ENCODE measurements at places on chromosomes 16 and 17.

DNA sequence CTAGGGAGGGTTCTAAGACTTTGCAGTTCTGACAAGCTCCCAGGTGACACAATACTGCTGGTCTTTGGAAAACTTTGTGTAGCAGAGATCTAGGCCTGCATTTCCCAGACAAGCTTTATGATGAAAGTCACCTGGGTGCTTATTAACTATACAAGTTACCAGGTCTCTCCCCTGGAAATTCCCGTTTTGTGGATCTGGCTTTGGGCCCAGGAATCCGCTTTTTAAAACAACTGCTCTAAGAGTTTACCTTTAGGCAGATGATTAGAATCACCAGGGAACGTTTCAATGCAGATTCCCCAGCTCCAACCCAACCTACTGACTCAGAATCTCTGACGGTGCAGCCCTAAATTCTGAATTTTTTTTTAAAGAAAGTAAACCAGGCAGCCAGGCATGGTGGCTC lies 36.3 kb downstream of the MYH3 start:
- no peak for DNase-seq

DNA sequence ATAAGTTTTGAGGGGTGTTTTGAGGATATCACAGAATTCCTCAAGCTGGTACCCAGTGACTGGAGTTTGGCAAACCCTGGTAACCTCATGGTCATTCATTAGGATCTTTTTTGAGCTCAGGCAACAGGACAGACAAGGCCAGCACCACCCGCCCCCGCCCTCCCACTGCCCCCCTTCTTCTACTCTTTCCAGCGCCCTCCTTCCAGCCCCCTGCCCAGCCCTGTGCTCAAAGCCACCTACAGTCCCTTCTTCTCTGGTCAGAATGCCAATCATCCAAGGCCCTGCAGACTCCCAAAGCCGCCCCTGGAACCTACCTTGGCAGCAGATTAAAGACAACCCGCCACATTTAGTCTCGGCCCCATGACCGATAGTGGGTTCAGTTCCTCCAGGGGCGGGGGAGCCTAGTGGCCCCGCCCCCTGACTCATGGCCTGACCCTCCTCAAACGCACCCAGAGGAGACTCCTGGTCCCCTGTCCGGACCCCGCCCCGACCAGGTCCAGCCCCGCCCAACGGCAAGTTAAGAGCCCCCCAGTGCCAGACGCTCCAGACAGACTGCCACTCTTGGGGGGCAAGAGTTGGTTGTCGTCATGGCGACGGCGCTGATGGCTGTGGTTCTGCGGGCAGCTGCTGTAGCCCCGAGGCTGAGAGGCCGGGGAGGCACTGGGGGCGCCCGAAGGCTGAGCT lies at the start of gene NAGS:
NAGS (plus strand) TSS at position 546 of the 684 bp plus-strand sequence; CDS start at position 588, 42 bp downstream.
- no peak for DNase-seq

DNA sequence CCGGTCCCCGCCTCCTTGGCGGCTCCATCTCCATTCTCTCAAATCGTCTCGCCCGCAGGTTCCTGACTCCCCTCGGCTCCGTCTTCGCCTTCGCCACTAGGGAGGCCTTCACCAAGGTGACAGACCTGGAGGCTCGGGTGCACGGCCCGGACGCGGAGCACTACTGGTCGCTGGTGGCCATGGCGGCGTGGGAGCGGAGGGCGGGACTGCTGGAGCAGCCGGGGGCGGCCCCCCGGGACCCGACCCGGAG lies 862 bp downstream of the GLTPD2 start:
- peak; percentile 45 for DNase-seq

- no peak for DNase-seq
Measured at GRCh38 chr17:36740157-36740556, 138.8 kb downstream of the MRM1 start.

- DNase-seq = peak; percentile 48
Measured at GRCh38 chr16:5490499-5490898, 392.9 kb upstream of the EEF2KMT start.

DNA sequence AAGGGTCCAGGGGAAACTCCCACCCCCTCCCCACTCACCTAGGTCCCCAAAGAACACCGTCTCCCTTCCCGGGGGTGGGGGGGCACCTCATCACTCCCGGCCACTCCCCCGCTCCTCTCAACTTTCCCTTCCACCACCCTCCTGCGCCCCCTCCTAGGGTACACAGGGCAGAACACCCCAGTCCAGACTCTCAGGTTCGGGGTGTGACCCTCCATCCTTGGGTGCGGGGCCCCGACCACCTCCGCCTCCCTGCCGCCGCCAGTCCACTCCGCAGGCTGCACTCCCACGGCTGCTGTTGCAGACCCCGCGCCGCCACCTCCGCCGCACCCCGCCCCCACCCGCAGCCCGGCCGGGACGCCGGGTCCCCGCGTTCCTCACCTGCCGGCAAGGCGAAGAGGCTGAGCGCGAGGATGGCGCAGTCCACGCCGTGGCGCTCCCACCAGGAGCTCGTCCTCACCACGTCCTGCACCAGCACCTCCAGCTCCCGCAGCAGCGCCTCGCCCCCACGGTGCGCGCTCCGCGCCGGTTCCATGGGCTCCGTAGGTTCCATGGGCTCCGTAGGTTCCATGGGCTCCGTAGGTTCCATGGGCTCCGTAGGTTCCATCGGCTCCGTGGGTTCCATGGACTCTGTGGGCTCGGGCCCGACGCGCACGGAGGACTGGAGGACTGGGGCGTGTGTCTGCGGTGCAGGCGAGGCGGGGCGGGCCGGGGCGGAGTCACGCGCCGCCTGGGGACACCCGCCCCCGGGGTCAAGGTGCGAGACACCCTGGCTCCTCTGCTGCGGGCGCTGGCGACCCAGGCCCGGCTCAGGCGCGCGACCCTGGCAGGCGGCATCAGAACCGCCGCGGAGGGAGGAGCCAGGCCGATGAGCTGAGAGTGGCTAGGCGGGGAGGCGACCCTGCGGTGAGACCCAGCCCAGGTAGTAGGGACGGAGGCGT lies at the start of gene FADS6:
FADS6 (minus strand) TSS at position 660 of the 938 bp plus-strand sequence; CDS start at position 622, 38 bp downstream.
- DNase-seq = no peak

- DNase-seq = peak; percentile 77
Measured at GRCh38 chr17:64081802-64082799, 47.8 kb downstream of the ERN1 start.

DNA sequence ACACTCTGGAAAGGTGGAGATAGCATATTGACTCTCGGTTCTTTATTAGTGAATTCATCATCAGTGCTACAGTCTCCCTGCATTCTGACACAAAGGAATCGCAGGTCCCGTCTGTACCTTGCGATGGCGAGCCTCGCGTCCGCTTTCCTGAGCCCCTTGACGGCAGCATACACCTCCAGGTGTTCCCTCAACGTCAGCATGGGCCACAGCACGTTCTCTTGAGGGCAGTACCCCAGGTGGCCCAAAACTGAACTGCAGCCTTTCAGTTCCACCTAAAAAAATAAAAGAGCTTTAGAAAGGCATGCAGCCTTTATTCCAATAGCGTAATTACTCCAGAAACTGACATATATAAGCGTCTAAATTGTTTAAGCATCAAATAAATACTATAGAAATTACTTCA lies 24.2 kb upstream of the ABCA9 start:
- DNase-seq = peak; percentile 48

DNA sequence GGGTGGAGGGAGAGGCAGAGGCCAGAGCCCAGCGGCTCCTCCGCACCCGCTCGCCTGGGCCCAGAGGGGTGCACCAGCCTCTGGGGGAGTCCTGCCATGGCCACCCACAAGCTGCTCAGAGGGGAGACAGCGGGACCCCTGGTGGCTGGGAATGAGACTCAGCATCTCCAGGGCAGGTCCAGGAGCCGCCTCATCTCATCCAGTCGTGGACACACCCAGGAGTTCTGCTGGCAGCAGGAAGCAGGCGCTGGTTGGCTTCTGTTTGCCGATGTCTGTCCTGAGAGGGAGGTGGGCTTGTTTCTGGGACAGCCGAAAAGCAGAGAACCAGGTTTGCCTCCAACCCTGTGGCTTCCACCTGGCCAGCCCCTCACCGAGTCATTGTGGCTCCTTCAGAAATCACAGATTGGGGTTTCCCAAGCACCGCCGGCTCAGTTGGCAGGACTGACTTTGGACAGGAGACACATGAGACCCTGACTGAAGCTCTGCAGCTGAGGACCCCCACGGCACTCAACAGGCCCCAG lies 49.6 kb upstream of the ENPP7 start:
- no peak for DNase-seq

DNA sequence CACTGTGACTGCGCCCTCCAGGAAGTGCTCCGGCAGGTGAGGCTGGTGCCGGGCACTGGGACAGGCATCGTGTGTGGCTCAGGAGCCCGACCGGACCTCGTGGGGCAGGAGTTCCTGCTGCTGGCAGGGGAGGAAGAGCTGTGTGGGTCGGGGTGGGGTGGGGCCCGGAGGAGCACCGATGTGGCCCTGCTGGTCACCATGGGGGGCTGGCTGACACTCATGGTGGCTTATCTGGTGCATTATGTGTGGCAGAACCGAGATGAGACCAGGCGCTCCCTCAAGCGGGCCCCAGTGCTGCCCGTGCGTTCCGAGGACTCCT lies 16.8 kb downstream of the LRRC3C start:
- no peak for DNase-seq

GRCh38 chr17:41680426-41681040 lies 8.2 kb upstream of the EIF1 start:
- DNase-seq = no peak

GRCh38 chr16:70529051-70529777 lies 5.6 kb downstream of the SF3B3 start:
- DNase-seq = peak; percentile 54

DNA sequence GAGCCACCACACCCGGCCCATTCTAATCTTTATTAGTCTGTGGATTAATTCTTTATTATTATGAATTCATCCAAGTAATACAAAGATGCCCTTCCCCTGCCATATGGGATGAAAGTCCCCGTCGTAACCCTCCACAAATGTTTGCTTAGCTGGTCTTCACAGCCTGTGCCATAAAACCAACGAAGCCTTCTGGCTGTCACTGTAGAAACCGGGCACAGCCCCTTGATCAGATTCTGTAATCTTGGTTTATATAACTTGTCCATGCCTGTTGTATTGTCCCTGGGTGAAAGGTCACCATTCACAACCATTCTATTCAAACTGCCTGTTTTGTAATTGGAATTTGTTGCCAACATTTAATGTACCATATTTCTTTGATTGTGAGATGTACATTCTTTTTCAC lies 66.5 kb downstream of the ATP2C2 start:
- peak; percentile 56 for DNase-seq

DNA sequence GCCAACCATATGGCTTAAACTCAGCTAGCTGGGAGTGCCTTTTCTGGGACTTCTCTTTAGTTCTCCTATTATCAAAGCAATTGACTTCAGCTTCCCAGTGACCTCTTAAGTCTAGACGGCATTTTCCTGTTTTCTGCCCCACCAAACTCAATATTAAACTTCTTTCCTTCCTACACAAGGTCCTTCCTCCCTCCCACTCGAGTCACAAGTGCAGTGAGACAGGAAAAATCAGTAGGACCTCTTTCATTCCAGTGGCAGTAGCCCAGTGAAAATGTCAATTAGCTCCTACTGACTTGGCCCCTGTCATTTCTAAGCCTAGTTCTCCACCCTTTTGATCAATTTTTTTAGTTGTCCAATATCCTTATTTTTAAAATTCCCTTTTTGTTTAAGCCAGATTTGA lies 9.6 kb upstream of the NACA2 start:
- no peak for DNase-seq

DNA sequence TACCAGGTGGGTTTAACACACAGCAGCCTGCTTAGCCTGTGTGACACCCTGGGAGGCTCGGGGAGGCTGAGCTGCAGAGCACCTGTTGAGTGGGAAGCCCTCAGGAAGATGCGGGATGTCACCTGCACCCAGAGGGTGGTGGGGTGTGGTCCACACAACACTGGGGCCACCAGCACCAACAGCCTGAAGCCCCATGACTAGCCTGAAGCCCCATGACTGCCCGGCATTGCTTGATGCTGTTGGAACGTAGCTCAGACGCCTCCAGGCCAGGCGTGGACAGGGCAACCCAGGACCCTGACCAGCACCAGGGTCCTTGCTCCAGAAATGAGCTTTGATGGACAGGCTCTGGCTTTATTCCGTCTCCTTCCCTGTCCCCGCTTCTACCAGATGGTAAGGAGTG lies 76.3 kb upstream of the ZNF469 start:
- DNase-seq = no peak

DNA sequence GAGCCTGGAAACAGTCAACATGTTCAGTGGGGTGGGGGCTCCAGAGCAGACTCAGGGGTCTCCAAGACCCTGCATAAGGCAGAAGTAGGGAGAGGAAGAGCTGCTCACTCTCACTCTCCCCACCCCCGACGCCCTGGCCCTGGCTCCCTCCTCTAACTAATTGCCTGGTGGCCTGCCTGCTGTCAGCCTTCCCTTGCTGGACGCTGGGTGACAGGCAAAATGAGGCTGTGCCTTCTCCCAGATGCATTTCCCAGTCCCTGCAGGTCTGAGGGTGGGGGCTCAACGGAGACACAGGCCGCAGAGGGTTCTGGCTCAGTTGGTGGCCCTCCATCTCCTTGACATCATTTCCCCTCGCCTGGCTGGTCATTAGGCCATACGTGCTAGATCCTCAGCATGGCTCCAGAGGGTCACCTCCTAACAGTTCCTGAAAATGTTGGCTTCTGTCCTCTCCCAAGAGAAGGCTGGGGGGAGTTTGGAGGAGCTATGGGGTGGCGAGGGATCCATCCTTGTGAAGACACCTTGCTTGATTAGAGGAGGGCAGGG lies 1.4 kb downstream of the FMNL1 start:
- no peak for DNase-seq

- no peak for DNase-seq
Measured at GRCh38 chr16:76157629-76158028, 119.6 kb upstream of the CNTNAP4 start.

- DNase-seq = no peak
Measured at GRCh38 chr16:27111486-27111885, 44.8 kb downstream of the C16orf82 start.

DNA sequence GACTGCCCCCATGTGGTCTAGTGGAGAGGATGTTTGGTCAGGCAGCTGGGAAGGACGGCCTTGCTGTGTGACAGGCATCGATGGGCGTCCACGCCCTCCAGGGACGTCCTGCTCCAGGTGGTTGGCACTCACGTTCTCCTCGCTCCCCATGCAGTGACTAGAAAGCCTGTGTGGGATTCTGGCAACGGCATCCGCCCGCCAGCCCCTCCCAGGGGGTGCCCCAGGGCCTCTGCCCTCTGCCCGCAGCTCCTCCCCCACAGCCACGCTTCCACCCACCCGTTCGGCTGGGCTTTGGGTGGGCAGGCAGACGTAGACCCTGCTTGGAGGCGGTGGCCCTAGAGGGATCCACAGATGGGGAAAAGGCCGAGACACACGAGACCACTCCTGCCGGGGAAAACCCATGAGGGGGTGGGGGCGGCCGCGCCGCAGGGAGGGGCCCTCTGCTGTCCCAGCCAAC lies 4.7 kb upstream of the IL17C start:
- DNase-seq = peak; percentile 81

- DNase-seq = no peak
Measured at GRCh38 chr16:86924537-86924936, 346.2 kb downstream of the FOXL1 start.
